GM10248 (cell line): ENCODE measurements at places on chromosomes 3 and 15.
A peak's percentile ranks its signal among the peaks of the same experiment; 100 is the strongest.

- no peak for DNase-seq
These were observed 23.9 kb upstream of the ARID3B start for GRCh38 chr15:74517096-74517495.

GRCh38 chr3:108062051-108062450, 28.8 kb downstream of the CD47 start:
- DNase-seq = peak; percentile 23

DNA sequence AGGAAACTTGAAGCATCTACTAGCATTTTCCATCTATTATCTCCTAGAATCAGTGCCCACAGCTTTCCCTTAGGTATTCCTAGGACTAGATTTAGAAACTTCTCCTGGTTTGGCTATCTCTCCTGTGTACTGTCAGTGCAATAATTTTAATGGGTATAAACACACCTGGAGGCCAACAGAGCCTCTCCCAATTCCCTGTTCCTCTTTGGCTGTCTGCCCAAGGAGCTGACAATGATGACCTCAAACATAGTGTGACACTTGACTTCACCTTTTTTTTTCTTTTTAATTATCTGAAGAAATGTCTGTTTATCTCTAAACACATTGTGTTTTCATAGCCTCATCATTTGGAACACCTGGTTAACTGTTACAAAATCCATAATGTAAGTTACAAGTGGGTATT, 754.5 kb upstream of the ALCAM start:
- no peak for DNase-seq

DNA sequence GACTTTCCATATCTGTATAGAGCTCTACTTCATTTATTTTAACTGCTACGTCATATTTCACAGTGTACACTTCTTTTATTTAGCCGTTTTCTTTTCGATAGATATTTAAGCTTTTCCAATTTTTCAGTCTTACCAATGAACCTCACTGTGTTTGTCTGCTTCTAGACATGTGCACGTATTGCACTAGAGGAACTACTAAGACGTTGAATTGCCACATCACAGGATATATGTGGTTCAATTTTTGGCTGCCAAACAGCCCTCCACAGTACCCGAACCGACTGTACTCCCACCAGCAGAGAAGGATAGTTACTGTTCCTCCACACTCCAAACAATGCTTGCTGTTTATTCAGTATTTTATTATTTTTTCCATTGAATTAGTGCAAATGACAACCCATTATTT, 2.0 kb downstream of the NR1I2 start:
- no peak for DNase-seq

DNA sequence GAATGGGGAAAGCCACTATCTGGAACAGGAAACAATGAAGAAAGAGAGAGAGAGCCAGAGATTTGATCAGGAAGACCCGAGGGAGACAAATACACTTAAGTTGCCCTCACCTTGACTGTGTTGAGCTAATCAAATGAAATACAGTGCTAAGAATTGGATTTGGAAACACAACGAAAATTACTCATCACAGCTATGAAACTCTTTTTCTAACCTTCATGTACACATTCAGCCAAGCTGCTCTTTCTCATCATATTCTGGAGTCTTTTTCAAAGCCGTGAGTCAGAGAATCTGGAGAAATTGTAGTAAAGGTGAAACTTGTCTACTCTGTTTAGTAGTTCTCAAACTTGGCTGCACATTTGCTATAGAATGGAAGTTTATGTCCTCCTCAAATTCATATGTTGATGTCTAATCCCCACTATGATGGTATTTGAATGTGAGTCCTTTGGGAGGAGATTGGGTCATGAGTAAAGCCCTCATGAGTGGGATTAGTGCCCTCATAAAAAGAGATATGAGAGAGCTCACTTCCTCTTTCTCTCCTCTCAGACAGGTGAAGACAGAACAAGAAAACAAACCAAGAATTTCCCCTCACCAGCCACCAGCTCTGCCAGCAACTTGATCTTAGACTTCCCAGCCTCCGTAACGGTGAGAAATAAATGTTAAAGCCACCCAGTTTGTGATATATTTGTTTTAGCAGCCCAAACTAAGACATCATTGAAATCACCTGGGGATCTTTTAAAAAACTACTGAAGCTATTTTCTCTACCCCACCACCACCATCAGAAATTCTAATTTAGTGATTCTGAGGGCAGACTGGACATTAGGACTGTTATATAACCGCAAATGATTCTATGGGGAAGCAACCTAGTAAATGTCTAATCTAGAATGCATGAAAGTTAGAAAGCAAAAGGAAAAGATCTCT, 143.6 kb upstream of the GRM7 start:
- DNase-seq = peak; percentile 28

DNA sequence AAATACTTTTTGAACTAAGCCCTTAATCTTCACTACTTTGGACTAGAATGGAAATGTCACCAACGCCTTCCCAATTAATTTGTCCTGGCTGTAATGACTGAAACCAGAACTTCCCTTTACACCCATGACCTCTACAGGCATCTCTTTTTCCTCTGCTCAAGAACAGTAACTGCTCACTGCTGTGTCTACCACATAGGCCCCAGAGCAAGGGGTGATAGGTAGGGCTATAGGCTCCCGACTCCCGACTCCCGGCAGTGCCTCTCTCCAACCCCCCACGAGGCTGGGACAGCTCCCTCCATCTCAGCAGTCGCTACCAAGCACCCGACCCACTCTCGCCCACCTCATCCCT, 384 bp upstream of the LEKR1 start:
- DNase-seq = peak; percentile 19

DNA sequence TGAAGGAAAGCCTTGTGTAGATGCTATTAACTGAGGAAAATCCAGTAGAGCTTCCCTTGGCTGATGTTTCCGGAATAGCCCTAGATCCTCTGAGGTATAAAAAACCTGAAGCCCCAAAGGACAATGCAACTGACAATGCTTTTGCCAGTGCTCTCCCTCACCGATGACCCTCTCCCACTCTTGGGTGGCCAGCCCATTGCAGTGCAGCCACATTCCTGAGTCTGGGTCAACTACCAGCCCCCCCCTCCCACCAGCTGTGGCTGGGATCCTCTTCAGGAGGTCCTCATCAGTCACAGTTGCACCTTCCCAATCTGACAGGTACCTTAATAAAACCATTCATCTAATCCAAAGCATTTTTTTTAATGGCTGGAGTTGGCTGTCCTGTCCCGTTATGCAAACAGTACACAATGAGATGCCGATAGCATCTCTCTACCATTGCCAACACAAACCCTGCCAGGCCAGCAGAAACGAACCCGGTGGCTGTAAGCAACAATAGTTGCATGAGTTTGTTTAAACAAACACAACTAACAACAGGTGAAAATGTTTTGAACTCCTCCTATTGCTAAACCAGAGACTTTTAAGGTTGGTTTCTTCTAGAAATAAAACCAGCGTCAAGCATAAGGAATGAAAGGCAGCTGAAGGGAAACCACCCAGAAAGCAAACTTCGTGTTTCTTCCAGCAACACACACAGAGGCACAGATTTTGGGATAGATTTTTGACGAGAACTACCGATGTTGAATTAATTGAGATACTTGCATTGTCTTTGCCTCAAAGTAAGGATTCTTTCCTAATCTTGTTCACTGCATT, 128.3 kb upstream of the ARHGEF3 start:
- no peak for DNase-seq

DNA sequence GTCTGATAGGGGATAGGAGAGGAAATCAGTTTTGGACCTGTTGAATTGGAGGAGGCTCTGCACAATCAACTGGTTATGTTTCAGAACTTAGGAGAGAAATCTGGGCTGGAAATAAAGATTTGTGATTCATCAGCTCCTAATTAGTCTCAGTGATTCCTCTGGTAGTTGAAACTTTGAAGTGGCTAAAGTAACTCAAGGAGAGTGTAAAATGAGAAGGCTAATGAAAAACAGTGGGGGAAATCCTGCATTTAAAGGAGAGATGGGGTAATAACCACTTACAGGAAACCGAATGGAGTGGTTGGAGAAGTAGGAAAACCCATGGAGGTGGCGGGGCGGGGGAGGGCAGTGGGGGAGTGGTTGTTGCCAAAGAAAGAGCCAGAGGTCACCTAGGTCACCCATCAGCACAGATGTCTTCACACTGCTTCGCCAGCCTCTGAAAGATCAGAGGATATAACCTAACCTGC, 32.6 kb downstream of the MAP2K5 start:
- DNase-seq = no peak

DNA sequence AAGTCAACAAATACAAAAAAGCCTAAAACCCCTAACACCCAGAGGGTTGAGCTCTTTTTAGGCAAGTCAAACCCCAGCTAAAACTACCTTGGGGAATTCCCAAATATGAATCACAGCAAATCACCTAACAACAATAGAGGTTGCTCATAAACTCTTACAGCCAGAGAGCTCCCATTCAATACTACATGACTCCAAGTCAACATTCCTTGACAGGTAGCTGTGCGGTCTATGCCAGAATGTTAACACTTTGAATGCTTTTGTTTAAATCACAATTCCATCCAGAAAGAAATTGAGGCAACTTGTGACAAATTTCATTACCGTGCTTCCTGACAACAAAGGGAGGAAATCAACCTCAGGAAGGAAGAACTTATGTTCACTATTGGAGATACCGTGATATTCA, 7.5 kb upstream of the UACA start:
- DNase-seq = no peak

DNA sequence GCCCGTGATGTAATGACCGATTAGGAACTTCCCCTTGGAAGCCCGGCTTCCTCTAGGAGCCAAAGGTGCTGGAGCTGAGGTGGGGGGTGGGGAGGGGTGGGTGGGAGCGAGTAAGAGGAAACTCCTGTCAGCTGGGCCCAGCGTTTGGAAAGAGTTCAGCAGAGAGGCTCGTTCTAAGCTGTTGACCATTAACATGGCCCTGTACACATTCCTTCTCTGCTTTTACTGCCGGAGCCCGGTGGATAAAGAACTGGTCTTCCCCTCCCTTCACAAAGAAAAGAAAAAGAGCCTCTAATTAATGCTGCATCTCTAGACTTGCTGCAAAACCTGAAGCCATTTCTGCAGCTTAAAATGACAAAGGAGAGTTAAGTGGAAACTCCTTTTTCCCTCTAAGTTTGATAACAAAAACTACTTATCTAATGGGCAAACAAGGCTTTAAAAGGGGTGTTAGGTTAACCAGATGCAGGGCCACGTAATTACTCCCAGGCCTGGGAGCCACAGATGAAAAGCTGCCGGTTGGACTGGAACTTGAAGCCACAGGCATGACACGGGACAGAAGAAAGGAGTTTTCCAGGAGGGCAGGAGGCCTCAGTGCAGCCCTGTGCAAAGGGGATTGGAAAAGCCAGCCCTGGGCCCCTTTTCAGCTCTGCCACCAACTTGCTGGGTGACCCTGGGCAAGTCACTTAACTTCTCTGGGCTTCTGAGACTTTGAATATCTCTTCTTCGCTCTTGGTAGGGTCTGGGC, 71.3 kb downstream of the SMAD6 start:
- DNase-seq = no peak

DNA sequence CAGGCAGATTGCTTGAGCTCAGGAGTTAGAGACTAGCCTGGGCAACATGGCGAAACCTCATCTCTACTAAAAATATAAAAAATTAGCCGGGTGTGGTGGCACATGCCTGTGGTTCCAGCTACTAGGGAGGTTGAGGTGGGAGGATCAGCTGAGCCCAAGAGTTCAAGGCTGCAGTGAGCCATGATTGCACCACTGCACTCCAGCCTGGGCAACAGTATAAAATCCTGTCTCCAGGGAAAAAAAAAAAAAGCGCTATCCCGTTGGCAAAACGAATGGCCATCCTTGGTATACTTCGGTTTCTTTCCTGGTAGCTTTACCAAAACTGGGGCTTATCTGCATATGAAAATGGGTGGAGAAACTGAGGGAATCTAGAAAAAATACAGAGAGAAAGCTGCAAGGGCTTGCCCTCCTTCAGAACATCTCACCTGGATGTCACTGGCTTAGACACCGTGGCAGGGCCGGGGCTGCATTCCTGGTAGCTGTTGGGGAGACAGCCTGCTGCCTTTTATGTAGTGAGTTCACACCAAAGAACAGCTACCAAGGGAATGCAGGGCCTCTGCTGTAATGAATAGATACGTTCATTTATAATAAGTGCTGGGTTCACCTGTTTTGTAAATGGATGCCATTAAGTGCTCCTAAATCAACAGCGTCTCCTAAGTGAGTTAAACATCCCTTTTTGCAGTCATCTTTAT, 96.0 kb downstream of the IQSEC1 start:
- DNase-seq = no peak

- DNase-seq = no peak
These were observed 121.8 kb downstream of the ADAM10 start for GRCh38 chr15:58627701-58628100.

GRCh38 chr15:93141371-93141794, 52.4 kb upstream of the RGMA start:
- peak; percentile 37 for DNase-seq

DNA sequence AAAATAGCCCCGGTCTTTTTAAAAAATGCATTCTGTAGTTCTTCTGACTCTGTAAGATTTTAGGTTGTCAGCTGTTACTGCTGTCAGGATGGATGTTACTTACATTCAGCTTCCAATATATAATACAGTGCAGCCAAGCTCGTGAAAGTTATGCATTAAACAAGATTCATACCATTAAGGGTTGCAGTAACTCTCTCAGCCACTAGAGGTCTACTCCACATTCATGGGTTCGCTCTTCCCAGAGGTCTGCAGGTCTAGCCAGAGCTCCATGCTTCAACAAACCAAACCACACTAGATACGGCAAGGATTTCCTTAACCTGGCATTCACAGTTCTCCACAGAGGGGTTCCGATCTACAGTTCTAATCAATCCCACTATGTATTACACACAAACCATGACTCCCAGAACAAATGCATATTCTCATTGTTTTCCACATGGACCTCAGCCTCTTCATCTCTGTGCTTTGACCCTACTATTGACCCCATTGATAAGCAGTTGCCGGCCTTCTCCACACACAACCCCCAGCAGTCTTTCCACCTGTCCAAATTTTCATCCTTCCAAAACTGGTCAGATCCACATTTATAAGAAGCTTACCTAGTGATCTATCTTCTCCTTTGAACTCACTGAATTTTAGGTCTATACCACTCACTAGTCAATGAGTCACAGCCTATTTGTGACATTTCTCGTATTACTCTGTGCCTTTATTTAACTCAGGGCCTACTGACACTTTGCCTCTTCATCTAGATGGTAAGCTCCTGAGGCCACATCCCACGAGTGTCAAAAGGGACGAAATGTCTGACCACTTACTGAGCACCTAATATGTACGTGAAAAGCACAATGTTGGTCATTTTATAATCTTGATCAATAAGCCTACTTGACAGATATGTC, 33.7 kb downstream of the RORA start:
- DNase-seq = peak; percentile 38

DNA sequence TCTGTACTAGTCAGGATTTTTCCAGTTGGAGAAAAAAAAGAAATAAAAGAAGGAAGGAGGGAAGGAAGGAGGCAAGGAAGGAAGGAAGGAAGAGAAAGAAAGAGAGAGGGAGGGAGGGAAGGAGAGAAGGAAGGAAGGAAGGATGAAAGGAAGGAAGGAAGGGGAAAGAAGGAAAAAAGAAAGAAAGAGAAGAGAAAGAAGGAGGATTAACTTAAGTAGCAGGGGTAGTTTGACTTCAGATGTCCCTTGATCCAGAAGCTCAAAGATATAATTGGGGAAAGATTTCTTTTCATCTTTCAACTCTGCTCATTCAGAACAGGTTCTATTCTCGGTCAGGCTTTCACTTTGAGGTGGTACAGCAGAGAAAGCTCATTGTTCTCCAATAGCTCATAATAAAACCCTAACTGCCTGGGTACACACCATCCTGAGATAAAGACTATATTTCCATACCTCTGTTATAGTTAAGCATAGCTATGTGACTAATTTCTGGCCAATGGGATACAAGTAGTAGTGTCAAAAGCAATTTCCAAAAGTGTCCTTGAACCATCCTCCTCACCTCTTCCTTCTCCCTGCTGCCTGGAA, 23.5 kb upstream of the STT3B start:
- no peak for DNase-seq
